ENCODE measurements at places on chromosomes 5 and 9. TPM values are rescaled to one million over a fixed set of nuclear protein-coding genes. Genes with fewer than 3 reads are reported as not detected.

The GABRB2 gene
- total RNA-seq: not detected

The SLC31A2 gene
- total RNA-seq: 81.7 TPM

The SPATA31D4 gene
- total RNA-seq: not detected

The IFNA14 gene
- not detected for total RNA-seq

The NOXA1 gene
- total RNA-seq: 3.3 TPM

The IL5 gene
- total RNA-seq: not detected

The RAPGEF1 gene
- total RNA-seq: 18.8 TPM

The TERT gene
- not detected for total RNA-seq

The MIGA2 gene
- 26.9 TPM for total RNA-seq

The CCDC69 gene
- total RNA-seq: 5.6 TPM

The FAT2 gene
- total RNA-seq: 33.5 TPM

The CNTLN gene
- 1.4 TPM for total RNA-seq

The NIPAL4 gene
- 39.0 TPM for total RNA-seq

The PKD2L2 gene
- not detected for total RNA-seq

The CCDC187 gene
- total RNA-seq: under 0.01 TPM

The BHMT2 gene
- not detected for total RNA-seq

The GPRIN1 gene
- total RNA-seq: 5.1 TPM

Data from nasal cavity respiratory epithelium epithelial cell of viscerocranial mucosa (primary cell).